ENCODE measurements at places on chromosomes 6 and 20.
A peak's percentile ranks its signal among the peaks of the same experiment; 100 is the strongest.

GRCh38 chr6:32152769-32153563 lies 975 bp upstream of the PPT2 start:
- DNase-seq: peak; percentile 74

DNA sequence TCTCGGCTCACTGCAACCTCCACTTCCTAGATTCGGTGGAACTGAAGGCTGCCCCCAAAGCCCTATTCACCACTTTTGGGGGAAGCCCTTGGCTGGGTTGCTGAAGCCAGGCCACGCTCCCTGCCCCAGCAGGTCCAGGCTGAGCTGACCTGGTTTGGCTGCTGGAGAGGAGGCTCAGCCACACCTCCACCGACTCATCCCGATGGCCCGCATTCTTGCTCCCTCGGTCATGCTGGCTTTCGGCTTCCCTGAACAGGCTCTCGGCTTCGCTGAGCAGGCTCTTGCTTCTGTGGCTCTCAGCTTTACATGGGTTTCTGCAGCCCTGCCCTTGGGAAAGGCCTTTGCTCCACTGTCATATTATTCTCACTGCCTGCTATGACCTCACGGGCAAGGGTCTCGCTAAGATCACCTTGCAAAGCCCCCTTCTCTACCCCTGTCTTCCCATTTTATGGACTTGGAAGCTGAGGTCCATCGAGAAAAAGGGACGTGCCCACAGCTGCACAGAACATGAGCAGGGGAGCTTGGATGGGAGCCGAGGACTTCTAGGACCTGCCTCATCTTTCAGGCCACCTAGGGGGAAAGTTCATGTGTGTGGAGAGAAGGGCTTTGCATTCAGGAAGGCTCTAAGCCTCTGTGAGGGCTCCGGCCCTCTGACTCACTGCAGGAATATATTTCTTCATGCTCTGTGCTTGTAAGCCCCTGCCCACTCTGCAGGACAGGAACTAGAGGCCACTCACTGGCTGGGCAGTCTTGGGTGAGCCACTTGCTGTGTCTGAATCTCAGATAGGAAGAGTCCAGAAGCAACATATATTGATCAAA lies 15.6 kb downstream of the ARHGAP40 start:
- DNase-seq: no peak

- no peak for DNase-seq
Measured at GRCh38 chr6:142803032-142803431, 141.9 kb downstream of the HIVEP2 start.

DNA sequence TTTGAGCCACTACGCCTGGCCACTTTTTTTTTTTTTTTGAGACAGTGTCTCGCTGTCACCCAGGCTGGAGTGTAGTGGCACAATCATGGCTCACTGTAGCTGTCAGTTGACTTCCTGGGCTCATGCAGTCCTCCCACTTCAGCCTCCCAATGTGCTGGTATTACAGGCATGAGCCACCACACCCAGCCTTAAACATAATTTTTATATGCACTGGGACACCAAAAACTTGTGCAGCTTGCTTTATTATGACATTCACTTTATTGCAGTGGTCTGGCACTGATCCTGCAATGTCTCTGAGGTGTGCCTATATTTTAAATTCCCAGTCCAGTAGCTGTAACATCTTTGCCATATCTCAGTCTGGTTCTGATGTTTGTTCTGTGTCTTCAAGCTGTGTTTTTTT lies 34.7 kb downstream of the KAT14 start:
- DNase-seq: no peak

DNA sequence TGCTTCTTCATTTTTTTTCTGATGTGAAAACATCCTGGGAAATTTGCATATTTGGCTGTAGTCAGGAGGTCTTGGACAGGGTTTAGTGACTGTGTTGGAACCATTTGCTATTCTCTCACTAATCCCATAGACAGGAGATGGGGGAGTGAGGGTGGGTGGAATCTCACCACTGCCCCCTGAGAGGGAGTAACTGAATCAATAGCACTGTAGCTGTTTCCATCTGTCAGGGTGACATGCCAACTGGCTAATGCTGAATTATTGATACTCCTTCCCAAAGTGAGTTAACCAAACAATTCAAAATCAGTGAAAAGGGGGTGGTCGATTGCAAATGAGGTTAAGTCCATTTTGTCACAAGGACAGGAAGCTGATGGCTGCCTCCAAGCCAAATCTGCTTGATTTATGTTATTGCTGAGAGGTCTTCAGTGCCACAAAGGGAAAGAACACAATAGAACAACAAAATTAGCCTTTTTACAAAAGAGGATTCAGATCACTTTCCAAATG lies 55.1 kb upstream of the B3GAT2 start:
- DNase-seq: no peak

- DNase-seq: no peak
Measured at GRCh38 chr20:10637031-10637559, 36.7 kb downstream of the JAG1 start.

- DNase-seq: peak; percentile 70
Measured at GRCh38 chr6:27251606-27252251, 4.2 kb downstream of the PRSS16 start.

DNA sequence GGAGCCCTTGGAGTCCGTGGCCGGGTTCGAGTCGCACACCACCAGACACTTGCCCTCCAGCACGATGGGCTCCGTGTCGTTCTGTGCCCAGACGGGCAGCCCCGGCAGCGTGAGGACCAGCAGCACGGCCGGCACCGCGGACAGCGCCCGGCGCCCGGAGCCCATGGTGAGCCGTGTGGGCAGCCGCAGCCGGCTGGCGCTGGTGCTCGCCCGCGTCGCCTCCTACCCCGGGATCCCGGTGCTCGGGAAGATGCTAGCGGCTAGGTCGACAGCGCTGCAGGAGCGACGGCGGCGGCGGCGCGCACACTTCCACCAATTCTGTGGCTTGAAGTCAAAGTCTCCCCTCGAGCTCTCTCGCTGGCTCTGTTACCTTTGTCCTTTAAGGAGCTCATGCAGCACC lies 1.3 kb downstream of the CBLN4 start:
- DNase-seq: peak; percentile 81

GRCh38 chr20:44129911-44130718 lies 56.9 kb downstream of the JPH2 start:
- DNase-seq: no peak

- DNase-seq: no peak
Measured at GRCh38 chr6:18506382-18507017, 119.3 kb downstream of the RNF144B start.

All from SK-N-SH (cell line).